CD4-positive, alpha-beta T cell treated with Interleukin-17A for 4 hours (primary cell): ENCODE measurements at places on chromosomes 2 and 18.

DNA sequence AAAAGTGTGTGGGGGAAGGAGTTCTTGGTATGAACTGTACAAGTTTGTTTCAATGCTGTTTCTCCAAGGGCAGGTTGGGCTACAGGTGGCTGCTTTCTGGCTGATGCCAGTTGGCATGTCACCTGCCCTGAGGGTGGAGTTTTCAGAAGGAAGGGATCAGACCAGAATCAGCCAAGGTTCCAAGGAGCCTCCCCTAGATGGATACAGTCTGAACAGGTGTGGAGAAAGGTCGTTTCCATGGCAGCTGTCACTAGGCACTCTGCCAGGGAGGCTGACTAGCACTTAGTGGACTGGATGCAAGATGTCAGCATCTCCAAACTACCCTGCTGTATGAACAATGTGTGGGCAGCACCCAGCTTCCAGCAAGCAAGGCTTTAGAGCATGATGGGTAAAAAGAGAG is 444.4 kb upstream of the HNRNPA3 start:
- DNase-seq, result no peak

DNA sequence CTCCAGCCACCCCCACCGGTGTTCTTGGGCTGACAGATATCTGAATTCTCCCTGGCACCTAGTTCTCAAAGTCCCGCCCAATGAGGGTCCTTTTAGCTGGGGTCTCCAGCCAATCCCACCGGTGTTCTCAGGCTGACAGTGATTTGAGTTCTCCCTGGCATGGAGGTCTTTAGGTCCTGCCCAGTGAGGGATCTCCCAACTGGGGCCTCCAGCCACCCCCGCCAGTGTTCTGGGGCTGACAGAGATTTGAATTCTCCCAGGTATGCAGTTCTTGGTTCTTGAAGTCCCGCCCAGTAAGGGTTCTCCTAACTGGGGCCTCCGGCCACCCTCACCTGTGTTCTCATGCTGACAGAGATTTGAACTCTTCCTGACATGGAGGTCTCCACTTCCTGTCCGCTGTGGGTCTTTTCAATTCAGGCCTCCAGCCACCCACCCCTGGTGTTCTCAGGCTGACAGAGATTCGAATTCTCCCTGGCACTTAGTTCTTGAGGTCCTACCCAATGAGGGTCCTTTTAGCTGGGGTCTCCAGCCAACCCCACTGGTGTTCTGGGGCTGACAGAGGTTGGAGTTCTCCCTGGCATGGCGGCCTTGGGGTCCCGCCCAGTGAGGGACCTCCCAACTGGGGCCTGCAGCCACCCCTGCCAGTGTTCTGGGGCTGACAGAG is 154.6 kb downstream of the ANKRD36 start:
- peak; percentile 2 for DNase-seq

GRCh38 chr2:60489289-60489688 is 64.2 kb downstream of the BCL11A start:
- DNase-seq, result no peak

DNA sequence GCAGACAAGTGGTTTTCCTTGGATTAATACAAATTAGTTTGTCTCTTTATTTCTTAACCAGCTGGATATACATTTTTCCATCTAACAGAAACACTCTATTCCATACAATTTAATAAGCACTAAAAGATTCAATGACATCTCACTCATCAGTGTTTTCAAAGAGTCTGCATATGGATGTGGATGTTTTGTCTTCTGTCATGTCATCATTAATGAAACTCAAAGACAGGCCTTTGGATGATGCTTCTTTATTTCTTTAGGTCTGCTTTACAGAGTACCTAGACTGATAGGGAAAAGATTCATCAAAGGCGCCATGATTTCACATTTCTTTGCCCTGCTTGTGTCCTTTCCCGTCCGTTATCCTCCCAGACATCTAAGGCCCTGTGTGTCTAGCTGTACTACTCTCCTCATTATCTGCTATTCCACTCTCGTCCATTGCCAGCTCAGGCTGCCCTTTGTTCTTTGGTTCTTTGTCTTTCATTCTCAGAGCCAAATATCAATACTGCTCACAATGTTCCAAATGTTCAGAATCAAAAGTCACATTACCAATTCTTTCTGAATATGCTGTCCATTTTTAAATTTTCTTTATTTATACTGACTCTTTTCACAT is 232.3 kb upstream of the CHAC2 start:
- no peak for DNase-seq

DNA sequence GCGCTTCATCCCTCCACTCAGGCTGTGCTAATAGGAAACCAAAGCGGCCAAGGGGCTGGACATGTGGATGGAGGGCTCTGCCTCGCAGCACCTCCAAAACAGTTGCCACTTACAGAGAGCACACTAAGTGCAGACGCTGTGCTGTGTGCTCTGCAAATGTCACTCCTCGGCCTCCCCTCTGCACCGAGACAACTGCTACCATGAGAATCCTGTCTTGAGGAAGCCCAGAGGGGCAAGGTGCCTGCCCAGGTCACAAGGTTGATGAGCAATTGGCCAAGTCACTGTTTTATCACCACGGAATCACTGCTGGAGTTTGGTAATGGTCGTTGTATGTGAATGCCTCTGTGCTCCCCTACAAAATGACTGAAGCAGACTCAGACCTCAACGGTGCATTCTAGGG is 132.2 kb downstream of the SEPTIN10 start:
- no peak for DNase-seq

DNA sequence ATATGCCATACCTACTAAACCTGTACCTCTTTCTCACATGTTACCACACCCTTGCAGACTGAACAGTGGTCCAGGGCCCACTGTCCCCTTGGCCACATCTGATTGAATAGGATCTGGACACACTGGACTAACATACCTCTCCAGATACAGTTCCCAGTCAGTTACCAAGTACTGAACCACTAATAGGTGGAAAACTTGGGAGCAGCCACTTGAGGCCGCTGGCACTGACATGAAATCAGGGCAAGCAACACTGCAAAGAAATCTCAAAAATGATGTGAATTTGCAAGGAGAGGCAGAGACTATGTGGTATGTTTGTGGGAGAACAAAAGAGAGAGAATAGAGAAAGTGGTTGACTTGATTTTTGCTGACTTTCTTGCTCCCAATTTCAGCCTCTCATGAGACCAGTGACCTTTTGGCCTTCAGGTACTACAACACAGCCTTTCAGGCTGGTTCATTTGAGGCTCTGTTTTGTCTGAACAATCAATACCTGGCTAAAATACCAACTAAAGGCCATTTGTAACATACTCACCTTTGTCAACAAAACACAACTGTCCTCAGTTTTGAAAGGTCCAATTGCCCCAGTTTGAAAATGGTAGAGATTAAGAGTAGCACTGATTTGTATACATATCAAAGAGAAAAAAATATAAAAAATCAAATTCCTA is 7.8 kb downstream of the GRB14 start:
- DNase-seq, result no peak

- DNase-seq, result no peak
These were observed 11.3 kb downstream of the GATA6 start for GRCh38 chr18:22180722-22181121.

GRCh38 chr2:121897335-121897970 is 142.0 kb downstream of the TSN start:
- DNase-seq, result no peak

- DNase-seq, result no peak
These were observed 939.9 kb upstream of the NXPH2 start for GRCh38 chr2:139720056-139720455.

DNA sequence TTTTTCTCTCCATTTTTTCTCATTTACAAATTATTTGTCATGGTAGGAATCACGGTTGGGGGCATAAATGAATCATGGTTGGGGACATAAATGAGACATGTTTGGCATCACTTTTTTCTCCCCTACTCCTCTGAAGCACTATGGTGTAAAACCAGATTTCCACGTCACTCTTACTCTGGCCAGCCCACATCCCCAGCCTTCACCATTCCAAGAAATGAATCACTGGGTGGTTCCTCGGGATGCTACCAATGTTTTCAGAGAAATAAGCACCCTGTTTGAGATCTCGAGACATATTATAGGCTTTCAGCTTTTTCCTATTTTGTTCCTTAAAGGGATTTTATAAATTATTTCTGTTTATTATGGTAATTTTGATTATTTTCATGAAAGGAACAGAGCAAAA is 155.0 kb upstream of the SLC8A1 start:
- no peak for DNase-seq

- no peak for DNase-seq
These were observed 141.1 kb downstream of the CDH20 start for GRCh38 chr18:61474341-61474740.

DNA sequence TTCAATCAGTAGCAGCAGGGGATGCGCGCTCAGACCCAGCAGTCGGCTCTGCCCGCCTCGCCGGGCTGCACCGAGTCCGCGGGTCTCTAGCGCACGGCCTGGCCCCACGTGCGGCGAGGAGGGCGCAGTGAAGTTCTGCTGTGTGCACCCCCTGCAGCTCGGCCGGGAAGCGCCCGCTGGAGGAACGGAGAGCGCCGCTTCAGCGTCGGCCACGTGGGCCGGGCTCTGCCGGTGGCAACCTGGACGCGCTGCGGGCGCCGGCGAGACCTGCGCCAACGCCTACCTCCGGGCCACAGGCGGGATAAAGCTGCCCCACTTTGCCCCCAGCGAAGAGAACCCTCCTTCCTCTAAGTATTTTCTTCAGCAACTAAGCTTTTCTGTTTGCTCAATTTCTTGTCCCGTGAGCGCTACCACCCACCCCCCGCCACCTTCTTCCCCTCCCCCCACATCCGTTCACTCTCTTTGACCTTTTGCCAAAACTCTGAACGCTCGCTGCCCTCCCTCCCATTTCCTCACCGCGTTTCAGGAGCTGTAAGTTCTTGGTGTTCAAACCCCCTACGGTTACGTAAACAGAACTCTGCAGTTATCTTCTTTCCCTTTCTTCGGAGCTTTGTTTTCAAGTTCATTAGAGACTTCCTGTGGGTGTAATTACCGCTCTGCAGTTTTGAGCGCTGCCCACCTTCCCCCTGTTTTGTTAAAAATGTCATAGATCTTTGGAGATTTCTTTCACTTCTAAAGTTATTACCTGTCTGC is 42.6 kb upstream of the EDAR start:
- DNase-seq, result peak; percentile 87

DNA sequence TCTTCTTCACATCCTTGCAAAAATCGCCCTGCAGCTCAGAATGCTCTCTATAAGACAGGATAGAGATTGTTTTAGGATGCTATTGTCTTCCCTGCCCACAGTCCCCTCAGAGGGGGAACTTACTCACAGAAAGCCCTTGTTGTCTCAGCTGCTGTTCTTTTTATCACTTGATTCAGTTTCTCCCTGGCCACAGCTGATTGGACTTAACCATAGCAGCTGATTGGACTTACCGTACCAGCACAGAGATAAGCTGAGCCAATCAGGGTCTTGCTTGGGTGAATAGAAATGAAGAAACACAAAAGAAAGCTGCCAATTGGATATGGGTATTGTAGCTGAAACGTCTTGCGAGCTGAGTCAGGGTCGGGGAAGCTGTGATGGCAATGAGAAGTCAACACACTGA is 194.2 kb upstream of the MEX3C start:
- no peak for DNase-seq

DNA sequence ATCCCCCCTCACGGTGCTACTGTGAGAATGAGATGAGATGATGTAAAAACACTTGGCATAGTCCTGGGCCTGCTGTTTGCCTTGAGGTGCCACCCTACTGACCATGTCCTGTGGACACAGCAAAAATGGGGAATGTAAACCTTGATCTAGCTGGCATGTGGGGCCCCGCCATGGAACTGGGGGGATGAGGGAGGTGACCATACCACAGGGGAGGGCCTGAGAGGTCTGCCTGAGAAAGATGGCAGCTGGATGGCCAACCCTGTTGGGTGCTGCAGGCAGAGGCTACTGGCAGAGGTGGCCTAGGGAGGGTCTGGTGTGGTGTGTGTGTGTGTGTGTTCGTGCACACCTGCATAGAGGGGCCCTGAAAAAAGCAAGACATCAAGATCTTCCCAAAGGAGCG is 777 bp downstream of the HAAO start:
- DNase-seq, result no peak

DNA sequence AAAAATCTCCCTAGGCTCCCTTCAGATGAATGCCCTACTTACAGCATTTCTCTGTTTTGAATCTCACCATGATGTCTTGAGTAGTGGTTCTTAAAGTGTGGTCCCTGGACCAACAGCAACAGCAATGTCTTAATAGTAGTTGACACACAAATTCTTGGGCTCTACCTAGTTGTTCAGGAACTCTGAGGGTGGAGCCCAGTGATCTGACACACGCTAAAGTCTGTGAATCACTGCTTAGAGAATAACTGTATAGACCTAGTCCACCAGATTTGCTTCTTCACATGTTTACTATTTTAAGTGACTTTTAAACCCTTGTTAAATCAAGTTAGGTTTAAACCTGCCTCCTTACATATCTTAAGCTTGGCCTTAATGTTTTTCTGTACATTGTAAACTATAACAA is 47.6 kb upstream of the ARHGAP15 start:
- no peak for DNase-seq

DNA sequence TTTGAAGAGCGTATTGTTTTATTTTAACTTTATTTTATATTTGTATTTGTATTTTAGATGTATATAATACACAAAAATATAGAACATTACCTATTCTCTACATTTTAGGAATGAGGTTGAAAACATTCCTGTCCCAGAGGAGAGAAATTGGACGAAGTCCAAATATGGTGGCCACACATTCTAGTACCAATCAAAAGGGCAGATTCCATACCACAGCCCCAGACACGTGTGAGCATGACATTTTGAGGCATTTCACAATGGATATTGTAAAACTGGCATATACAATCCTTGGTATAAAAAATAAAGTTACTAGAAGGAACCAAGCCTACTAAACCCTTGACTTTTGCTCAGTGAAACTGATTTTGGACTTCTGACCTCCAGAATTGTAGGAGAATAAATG is 50.6 kb downstream of the C2orf76 start:
- no peak for DNase-seq

DNA sequence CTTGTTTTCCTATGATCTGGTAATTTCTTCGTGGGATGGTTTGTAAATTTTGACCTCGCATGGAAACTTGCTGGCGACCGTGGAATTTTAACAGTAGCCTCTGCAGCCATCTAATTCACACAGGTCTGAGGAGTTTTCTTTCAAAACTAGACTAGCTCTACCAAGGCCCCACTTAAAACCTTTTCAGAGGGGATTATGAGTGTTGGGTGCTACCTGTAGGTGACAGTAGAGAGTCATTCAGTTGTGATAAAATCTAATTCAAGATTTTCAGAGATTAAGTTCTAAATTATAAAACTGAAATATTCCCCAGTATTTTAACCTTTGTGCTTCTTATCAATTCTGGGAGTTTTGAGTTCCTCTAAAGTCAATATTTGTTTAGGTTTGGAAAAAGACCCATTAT is 31.0 kb downstream of the THSD7B start:
- no peak for DNase-seq

DNA sequence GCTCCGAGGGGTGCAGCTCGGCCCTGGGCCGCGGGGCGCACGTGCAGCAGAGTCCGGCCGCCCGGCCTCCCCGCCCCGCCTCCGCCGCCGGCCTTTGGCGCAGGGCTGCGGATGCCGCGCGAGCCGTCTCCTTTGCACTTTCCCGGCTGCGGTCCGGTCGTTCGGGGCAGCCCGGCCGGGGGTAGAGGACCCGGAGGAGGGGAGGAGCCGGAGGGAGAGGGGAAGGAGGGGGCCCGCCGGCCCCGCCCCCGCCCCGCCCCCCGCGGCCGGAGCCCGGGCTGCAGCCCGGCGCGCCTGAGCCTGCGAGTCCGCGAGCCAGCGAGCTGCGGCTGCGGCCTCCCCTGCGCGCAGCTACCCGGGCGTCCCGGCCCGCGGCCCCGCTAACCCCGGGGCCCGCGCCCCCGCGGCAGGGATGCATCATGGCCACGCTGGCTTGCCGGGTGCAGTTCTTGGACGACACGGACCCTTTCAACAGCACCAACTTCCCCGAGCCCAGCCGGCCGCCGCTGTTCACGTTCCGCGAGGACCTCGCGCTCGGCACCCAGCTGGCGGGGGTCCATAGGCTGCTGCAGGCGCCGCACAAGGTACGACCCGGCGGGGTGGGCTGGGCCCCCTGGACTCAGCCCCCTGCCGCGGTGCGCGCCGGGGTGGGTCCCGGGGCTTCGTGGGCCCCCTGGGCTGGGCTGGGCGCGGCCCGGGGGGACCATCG is at the start of gene FHOD3:
FHOD3 (plus strand) TSS at position 297 of the 709 bp plus-strand sequence; CDS start at position 420, 123 bp downstream.
- no peak for DNase-seq
